Aorta (tissue), 5 donors: ENCODE measurements at places on chromosomes 12 and 14. TPM values are rescaled to one million over a fixed set of nuclear protein-coding genes. Genes with fewer than 3 reads are reported as not detected.

DNA sequence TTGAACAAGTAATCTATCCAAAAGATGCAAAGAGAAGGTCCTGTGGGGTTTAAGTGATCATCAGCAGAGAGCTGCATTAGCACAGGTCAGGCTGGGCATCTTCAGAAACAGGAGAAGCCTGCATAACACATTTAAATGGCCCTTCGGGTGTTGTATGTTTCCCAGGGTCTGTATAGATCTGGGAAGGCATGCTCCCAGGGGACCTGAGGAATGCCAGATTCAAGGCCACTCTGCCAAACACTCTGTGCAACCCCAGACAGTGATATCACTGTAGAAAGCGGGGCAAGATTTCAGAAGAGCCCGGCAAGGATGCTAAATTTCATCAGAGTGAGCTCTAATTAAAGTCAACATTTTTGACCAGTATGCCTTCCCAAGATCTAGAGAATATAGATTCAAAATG, 92.9 kb downstream of the ARMH4 start:
- DNase-seq = no peak
- H3K27me3 ChIP-seq = no peaks in the 10 kb centered on the region
- no peaks in the 10 kb centered on the region for H3K36me3 ChIP-seq
- no peaks in the 10 kb centered on the region for H3K4me1 ChIP-seq

DNA sequence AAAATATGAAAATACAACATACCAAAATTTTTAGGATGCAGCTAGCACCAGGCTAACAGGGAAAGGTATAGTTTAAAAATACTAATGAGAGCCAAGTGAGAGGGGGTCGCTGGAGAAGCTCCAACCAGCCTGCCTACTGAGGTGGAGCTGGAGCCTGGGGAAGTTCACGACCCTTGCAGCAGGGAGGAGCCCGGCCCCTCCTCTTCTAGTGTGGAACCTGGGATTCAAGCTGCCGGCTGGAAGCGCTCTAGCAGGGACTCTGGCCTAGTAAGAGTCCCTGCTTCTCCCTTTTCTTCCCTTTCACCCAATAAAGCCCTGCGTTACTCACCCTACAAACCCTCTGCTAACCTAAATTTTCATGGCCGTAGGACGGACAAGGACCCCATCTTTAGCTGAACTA, 5.0 kb upstream of the KCNK13 start:
- no peaks in the 10 kb centered on the region for H3K4me1 ChIP-seq
- H3K27me3 ChIP-seq = no peaks in the 10 kb centered on the region
- no peaks in the 10 kb centered on the region for H3K36me3 ChIP-seq
- H3K4me3 ChIP-seq = no peak overlapping the region
- no peak for DNase-seq

HPD gene
- 3.1 TPM for total RNA-seq

- no peak for DNase-seq
- no peaks in the 10 kb centered on the region for H3K4me1 ChIP-seq
- H3K4me3 ChIP-seq = no peak overlapping the region
- H3K27ac ChIP-seq = no peak overlapping the region
- no peaks in the 10 kb centered on the region for H3K36me3 ChIP-seq
- H3K27me3 ChIP-seq = no peaks in the 10 kb centered on the region
Observed at GRCh38 chr14:21556378-21557083, 23.3 kb downstream of the OR10G3 start.

DNA sequence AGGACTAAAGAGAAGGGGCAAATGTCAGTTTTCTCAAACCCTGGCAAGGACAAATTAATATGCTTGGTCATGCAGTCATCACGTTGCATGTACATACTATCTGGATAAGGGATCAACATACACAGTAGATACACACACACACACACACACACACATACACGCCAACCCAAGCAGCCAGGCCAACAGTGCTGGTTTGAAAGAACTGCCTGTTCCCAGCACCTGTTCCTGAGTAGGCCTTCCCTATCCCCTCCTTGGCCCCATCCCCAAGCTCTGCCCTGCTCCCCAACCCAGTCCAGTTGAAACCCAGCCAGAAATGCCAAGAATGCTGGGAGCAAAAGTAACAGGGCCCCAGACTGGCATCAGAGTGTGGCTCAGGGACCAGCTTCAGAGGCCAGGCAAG, 4.4 kb downstream of the ITGA7 start:
- H3K27ac ChIP-seq = peak overlapping the region; percentile 90
- no peak overlapping the region for H3K4me3 ChIP-seq
- H3K27me3 ChIP-seq = no peaks in the 10 kb centered on the region
- no peaks in the 10 kb centered on the region for H3K36me3 ChIP-seq

GRCh38 chr14:92914087-92914656, 8.8 kb upstream of the CHGA start:
- H3K27me3 ChIP-seq = no peaks in the 10 kb centered on the region
- H3K36me3 ChIP-seq = no peaks in the 10 kb centered on the region
- no peak overlapping the region for H3K27ac ChIP-seq
- H3K4me1 ChIP-seq = no peaks in the 10 kb centered on the region

DNA sequence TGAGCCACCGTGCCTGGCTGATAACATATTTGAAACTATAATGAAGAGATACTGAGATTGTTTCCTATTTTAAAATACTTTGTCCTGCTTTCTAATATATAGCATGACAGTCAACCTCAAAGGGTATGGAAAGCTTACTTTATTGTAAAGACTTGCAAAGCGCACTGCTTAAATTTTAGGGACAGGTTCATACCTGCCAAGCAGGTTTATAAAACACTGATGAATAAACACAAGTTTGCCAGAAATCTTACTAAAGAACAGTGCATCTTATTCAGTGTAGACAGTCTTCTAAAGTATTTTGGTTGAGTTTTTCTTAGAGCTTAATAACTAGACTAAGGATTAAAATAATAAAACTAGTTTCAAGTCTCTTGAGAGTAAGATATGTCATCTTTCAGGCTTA, 4.8 kb downstream of the C12orf71 start:
- no peak for DNase-seq
- H3K36me3 ChIP-seq = no peaks in the 10 kb centered on the region
- H3K27ac ChIP-seq = no peak overlapping the region
- H3K4me1 ChIP-seq = no peaks in the 10 kb centered on the region

PRKD1 gene
- total RNA-seq = 27.9 TPM

KRT5 gene
- 0.87 TPM for total RNA-seq

KSR2 gene
- not detected for total RNA-seq

RNASE1 gene
- total RNA-seq = 264 TPM

DNA sequence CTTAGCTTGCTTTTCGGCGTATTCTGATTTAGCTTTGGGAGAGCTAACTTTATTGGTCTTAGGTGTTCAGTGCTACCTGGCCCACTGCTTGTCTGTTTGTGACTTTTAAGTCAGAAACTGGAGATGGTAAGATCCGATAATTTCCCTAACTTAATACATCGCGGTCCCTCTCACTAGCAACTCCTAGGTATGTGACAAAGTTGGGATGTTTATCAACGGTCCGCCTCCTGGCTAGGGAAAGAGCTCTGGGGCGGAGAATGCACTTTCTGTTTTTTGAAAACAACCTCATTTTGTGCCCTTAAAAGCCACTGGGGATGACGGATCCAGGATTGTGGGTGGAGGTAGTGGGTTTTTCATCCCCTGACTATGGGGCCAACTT, 1.2 kb downstream of the CDKN1B start:
- peak overlapping the region; percentile 81 for H3K4me3 ChIP-seq
- no peak for DNase-seq
- H3K4me1 ChIP-seq = no peaks in the 10 kb centered on the region
- H3K27ac ChIP-seq = peak overlapping the region; percentile 94
- no peaks in the 10 kb centered on the region for H3K27me3 ChIP-seq

DNA sequence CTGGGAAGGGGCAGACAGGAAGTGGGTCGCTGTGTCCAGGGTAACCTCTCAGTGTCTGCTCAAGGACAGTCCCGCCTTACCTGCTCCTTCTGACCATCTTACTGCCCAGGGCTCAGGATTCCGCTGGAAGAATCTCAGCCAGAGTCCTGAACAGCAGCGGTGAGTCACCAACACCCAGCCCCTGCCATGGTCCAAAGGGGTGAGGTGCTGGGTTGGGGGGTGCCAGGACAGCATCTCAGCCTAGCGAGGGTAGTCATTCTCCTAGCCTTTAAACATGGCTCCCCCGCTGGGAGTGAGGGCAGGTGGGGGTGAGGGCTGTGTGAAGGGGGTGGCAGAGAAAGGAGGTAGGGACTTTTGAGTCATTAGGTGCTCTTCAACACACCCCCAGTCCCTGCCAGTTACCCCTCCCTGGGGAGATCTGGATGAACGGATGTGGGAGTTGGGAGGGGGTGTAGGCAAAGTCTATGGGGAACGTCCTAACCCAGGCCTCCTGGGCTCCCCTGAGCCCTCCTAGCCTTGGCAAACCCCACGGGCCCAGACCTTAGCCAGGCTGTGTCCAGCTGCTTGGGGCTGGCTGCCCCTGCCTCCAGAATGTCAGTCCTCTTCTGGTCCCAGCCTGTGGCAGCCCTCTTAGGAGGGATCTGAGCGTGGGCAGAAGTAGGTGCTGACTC, 2.5 kb downstream of the TAMALIN start:
- no peak overlapping the region for H3K4me3 ChIP-seq
- H3K36me3 ChIP-seq = no peaks in the 10 kb centered on the region
- DNase-seq = peak; percentile 30
- H3K27ac ChIP-seq = no peak overlapping the region
- no peaks in the 10 kb centered on the region for H3K27me3 ChIP-seq
- no peaks in the 10 kb centered on the region for H3K4me1 ChIP-seq

GRCh38 chr14:21038441-21039422, 3.4 kb upstream of the RNASE7 start:
- no peak overlapping the region for H3K27ac ChIP-seq
- H3K36me3 ChIP-seq = no peaks in the 10 kb centered on the region
- no peaks in the 10 kb centered on the region for H3K27me3 ChIP-seq
- no peaks in the 10 kb centered on the region for H3K4me1 ChIP-seq

GRCh38 chr14:68864361-68864750, 71.5 kb upstream of the ZFP36L1 start:
- H3K36me3 ChIP-seq = no peaks in the 10 kb centered on the region
- no peak for DNase-seq
- H3K4me3 ChIP-seq = no peak overlapping the region
- no peaks in the 10 kb centered on the region for H3K27me3 ChIP-seq
